MG63 (cell line): ENCODE measurements at places on chromosomes 4 and X. TPM values are rescaled to one million over a fixed set of nuclear protein-coding genes. Genes with fewer than 3 reads are reported as not detected.

- DNase-seq: no peak
Measured at GRCh38 chrX:13090027-13090338, 45.6 kb upstream of the FAM9C start.

DNA sequence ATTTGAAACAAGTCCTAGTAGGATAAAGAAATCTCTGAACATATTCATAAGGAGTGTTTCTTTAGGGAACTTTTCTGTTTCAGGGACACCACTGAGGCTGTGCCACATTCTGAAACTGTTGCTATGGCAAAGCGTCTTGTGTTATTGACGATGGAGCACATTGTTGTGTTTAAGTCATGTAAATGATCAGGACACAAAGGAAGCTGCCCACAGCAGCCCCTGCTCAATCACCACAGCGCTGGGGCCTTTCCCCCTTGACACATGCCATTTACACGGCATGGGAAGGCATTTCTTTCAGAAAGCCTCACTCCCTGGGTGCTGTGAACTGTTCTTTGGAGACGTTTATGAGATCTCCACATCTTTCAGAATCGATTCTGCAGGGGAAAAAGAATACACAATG, 39.8 kb upstream of the MID1 start:
- no peak for DNase-seq

GRCh38 chr4:83297548-83298260, 13.1 kb upstream of the COQ2 start:
- no peak for DNase-seq

GRCh38 chr4:169089004-169089403, 78.9 kb upstream of the CBR4 start:
- no peak for DNase-seq

DNA sequence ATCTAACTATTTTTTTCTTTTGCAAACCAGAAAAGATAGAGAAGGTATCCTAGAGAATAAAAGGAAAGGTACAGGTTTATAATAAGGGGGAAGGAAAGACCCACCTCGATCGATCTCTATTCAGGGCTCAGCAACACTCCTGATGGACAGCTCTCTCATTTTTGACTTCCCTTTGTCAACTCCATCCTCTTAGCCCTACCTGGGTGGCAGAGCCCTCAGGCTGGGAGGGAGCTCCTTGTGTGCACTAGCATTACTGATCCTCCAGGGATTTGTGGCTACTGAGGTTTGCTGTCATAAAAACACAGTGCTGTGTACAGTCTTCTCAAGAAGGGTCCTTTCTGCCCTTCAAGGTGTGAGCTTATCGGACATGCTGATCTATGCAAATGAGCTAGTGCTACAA, 111.0 kb downstream of the MID1 start:
- no peak for DNase-seq

DNA sequence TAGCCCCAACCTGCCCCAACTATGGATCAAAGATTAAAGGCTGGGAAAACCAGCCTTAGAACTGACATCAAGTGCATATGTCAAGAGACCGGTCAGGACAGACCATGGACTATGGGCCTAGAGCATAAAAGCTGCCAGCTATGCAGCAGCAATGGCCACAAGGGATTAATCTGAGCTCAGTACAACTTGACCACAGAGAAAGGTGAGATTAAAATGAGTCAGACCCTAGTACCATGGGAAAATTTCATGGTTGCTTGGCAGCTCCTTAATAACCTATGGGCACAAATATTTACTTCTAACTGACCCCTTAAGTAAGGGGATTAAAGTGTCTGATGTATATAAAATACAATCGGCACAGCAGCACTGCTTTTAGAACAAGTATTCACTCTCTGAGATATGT, 54.4 kb downstream of the CBR4 start:
- no peak for DNase-seq

GRCh38 chrX:389021-389441, 2.3 kb upstream of the PPP2R3B start:
- DNase-seq: no peak

Gene MAGEA9
- total RNA-seq: not detected in 2 replicates

Gene LRRC66
- total RNA-seq: 0.07 and 0.59 TPM in 2 replicates

Gene F8A2
- total RNA-seq: not detected in 2 replicates

Gene RIPPLY1
- total RNA-seq: 2.4 TPM in 1 of 2 replicates, not detected in the other

Gene PF4V1
- total RNA-seq: not detected in 2 replicates

Gene ANK2
- total RNA-seq: 5.6 and 6.0 TPM in 2 replicates

Gene PRR32
- total RNA-seq: not detected in 2 replicates

Gene AMBN
- total RNA-seq: not detected in 2 replicates

Gene LONRF3
- total RNA-seq: not detected in 2 replicates

Gene RPS6KA6
- not detected in 2 replicates for total RNA-seq
